Iris pigment epithelial cell (primary cell): ENCODE measurements at places on chromosomes 5 and 9.

GRCh38 chr5:111997711-111998110, 240.7 kb upstream of the NREP start:
- DNase-seq: peak; percentile 100

DNA sequence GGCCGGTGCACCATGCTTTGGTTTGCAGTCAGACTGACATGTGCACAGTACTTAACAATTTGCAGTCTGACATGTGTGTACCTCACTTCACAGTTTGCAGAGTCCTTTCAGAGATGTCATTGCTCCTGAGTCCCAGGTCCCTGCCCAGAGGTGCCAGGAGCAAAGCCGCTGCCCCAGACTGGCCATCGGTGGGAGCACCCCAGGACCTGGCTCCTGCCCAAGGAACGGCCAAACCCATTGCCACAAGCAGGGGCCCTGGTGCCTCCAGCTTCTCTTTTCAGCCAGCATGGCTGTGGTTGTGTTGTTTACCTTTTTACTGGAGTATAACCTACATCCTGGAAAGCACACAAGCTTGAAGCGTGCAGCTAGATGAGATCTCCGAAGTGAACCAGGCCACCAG, 28.6 kb downstream of the RASGEF1C start:
- no peak for DNase-seq

- no peak for DNase-seq
These were observed 134.4 kb downstream of the ZNF608 start for GRCh38 chr5:124612023-124612422.

GRCh38 chr9:73093016-73093739, 58.5 kb upstream of the ANXA1 start:
- DNase-seq: no peak

- no peak for DNase-seq
These were observed 13.6 kb upstream of the LMNB1 start for GRCh38 chr5:126763371-126763770.

- no peak for DNase-seq
These were observed 331.5 kb downstream of the SLIT3 start for GRCh38 chr5:168969326-168969886.

- DNase-seq: peak; percentile 11
These were observed 53.9 kb downstream of the CDH6 start for GRCh38 chr5:31247381-31247780.

- peak; percentile 65 for DNase-seq
These were observed 258.1 kb upstream of the NFIL3 start for GRCh38 chr9:91681461-91682305.

DNA sequence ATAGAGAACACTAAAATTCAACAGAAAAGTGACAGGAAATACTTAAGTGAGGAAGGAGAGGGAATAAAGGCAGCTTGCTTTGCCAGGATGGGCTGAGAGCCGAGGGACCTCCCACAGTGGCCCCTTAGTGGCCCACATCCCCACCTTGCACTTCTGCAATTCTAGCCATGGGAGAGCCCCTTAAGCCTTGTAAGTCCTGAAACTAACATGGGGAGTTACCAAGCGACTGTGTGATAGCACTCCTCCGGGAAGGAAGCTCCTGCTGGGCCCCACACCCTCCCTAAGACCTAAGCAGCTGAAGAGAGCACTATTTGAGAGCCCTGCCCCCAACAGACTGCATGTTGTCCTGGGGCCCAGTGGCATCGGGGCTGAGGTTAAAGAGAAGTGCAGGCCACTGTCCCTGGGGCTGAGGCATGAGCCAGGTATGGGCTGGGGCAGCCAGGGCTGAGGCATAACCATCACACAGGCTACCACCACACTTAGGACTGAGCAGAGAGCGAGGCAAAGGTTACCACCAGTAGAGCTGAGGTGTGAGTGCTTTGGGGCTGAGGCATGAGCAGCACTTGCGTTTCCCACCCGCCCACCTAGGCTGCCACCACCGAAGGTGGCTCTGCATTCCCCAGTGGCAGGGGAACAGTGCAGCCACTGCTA, 301.8 kb upstream of the TRPC7 start:
- no peak for DNase-seq

GRCh38 chr5:40784916-40785315, 13.3 kb downstream of the PRKAA1 start:
- no peak for DNase-seq

- DNase-seq: peak; percentile 37
These were observed 122.5 kb downstream of the COL23A1 start for GRCh38 chr5:178467568-178468195.

GRCh38 chr5:124979251-124979650, 232.8 kb upstream of the ZNF608 start:
- DNase-seq: peak; percentile 7

- no peak for DNase-seq
These were observed 59.2 kb upstream of the PHF24 start for GRCh38 chr9:34898846-34899245.

- no peak for DNase-seq
These were observed 10.9 kb downstream of the SNCAIP start for GRCh38 chr5:122322801-122323548.

GRCh38 chr5:122183788-122184170, 54.4 kb downstream of the ZNF474 start:
- no peak for DNase-seq

- no peak for DNase-seq
These were observed 223.7 kb upstream of the MSX2 start for GRCh38 chr5:174500636-174501035.

- peak; percentile 60 for DNase-seq
These were observed 85.9 kb downstream of the SETX start for GRCh38 chr9:132268725-132269352.

- no peak for DNase-seq
These were observed 60.8 kb downstream of the LMX1B start for GRCh38 chr9:126674365-126675146.

DNA sequence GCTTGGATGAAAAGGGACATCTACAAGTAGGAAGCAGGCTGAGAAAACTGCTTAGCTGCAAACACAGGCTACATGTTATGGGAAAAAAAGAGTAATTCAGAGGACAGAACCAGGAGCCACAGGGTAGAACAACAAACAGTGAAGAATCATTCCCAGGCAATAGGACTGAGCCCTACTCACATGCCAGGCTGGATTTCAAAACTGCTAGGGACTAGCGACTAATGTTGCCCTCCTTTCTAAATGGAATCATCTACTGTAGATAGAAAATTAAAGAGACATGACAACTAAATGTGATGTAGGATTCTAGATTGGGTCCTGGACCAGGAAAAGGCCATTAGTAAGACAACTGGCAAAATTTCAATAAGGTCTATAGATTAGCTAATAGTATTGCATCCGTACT, 15.3 kb downstream of the NRG2 start:
- no peak for DNase-seq

DNA sequence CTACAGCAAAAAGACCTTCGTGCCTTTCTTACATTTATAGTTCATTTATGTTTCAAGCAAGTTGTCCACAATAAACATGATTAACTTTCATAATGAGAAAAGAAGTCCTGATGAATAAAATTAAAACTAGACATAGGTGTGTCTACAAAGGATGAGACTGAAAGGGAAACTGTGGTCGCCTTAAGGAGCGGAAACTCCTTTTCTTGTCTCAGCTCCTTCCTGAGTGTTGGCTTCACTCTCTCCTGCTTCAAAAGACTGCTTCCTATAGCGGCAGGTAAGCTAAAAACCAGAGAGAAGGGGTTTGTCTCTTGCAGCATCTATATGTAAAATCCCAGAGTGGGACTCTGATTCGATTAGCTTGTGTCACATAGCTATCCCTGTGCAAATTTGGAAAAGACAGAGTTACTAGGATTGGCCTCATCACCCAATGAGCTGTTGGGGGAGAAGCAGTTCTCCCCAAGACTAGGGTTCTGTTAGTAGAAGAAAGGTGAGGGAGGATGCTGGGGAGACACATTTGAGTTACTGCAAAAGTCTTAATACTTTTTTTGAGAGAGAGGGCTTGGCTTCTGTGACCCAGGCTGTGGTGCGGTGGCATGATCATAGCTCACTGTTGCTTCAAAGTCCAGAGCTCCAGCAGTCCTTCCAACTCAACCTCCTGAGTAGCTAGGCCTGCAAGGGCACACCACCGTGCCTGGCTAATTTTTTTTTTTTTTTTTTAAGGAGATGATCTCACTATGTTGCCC, 16.8 kb upstream of the CTSL start:
- no peak for DNase-seq

GRCh38 chr5:54832045-54832444, 153.3 kb downstream of the ESM1 start:
- DNase-seq: peak; percentile 60

- DNase-seq: no peak
These were observed 754 bp downstream of the GFPT2 start for GRCh38 chr5:180352116-180353047.

- DNase-seq: peak; percentile 12
These were observed 8.1 kb downstream of the SEMA4D start for GRCh38 chr9:89489548-89490530.

DNA sequence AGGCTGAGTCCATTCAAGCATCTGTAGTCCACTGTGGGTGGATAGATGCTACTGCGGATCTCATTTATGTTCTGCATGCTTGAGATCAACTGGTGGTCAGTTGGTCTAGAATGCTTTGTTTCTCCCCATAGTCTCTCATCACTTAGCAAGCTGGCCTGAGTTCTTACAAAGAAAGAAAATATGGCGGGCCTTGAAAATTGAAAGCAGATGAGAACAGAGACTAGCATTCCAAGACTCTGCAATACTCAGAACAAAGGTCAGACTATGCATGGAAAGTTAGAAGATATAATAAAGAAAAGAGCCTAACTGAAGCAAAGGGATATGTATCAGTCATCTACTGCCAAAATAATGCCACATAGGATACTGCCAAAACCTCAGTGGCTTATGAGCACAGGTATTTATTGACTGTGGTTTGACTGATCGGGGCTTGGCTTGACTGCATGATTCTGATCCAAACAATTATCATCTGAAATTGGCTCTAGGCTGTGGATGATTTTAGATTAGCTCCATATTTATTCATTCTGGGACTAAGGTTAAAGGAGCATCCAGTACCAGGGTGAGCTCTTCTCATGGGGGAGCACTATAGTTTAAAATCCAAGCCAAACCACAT, 258.9 kb downstream of the TAF11L14 start:
- no peak for DNase-seq

GRCh38 chr5:115649541-115649940, 23.7 kb upstream of the TMED7 start:
- DNase-seq: peak; percentile 43

DNA sequence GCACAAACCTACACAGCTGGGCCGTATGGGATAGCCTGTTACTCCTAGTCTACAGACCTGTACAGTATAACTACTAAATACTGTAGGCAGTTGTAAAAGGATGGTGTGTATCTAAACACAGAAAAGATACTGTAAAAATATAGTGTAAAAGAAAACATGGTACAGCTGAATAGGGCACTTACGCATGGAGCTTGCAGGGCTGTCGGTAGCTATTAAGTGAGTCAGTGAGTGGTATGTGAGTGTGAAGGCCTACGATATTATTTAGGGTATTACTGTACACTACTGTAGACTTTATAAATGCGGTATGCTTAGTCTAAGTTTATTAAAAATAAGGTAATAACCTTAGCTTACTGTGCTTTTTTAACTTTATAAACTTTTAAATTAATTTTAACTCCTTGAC, 1.2 kb downstream of the ZCCHC9 start:
- DNase-seq: no peak

- DNase-seq: no peak
These were observed 3.9 kb downstream of the STC2 start for GRCh38 chr5:173324115-173325001.

- peak; percentile 80 for DNase-seq
These were observed 44.6 kb upstream of the TMC1 start for GRCh38 chr9:72476617-72477437.

DNA sequence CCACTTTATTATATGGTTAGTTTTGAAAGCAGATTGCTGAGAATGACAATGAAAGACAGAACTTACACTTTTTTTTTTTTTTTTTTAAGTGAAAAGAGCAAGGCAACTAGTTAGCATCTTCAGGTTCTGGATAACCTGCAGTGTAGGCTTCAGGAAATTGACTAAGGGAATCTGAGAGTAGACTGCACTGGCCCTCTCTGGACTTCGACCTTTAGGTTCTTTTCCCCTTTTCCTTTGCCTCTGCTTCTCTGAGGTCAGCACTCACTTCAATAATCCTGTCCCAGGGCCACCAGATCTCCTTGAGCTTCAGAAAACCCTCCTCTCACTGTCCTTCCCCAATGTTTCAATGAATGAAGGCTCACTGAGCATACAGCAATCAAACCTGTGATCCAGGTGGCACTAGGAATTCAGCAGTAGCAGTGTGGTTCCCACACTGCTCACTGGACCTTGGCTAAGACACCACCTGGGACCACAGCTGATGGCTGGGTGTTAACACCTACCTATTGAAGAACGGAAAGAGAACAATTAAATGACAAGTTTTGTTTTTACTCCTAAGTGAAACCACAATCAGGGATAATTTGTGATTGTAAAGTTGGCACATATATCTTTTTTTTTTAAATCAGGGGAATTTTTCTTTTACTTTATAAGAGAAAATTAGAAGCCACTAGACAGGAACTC, 85.8 kb upstream of the IL6ST start:
- DNase-seq: no peak

GRCh38 chr5:54942064-54942778, 43.2 kb downstream of the ESM1 start:
- no peak for DNase-seq

- no peak for DNase-seq
These were observed 10.5 kb downstream of the TMEM268 start for GRCh38 chr9:114621561-114621960.

DNA sequence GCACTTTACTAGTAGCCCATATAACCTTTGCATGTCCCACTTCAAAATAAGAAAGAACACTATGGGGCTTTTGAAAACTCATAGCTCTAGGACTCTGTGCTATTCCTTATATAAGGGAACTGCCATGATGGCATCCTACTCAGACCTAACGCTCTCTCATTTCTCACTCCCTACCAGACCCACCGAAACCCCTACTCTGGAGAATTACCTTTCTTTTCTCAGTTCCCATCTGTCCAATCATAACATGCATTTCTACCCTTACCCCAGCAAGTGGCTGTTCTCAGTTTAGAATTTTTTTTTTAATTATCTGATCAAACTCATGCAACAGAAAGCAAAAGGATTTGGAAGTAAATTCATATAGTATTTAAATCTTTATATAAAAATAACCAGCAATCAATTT, 27.3 kb downstream of the CARNMT1 start:
- DNase-seq: no peak

- no peak for DNase-seq
These were observed 119.3 kb upstream of the WWC1 start for GRCh38 chr5:168171901-168172759.

DNA sequence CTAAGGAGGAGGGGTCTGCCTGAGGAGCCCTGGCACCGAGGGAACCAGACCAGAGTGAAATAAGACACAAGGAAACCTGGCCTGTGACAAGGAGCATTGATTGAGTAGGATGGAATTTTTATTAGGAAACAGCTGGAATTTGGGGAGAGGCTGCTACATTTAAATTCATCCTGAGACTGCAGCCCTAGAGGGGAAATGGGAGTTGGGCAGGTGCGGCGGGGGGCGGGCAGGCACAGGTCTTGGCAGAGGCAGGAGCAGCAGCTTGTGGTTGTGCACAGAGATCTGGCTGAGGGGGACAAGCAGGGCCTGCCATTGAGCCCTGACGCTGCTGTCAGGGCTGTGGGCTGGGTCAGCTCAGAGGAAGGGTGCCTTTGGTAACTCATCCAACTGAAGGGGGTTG, 71.6 kb downstream of the PCDH1 start:
- no peak for DNase-seq

GRCh38 chr9:68804911-68805889, 100.2 kb downstream of the PIP5K1B start:
- DNase-seq: no peak

GRCh38 chr5:10503997-10504793, 59.7 kb upstream of the ANKRD33B start:
- no peak for DNase-seq
